Stomach (tissue), 19 donors: ENCODE measurements at places on chromosomes 5 and 9. TPM values are rescaled to one million over a fixed set of nuclear protein-coding genes. Genes with fewer than 3 reads are reported as not detected.

Gene RFESD
- total RNA-seq: not detected

Gene SH3GL2
- total RNA-seq: not detected

Gene TICAM2
- 2.4 TPM for total RNA-seq

Gene CD72
- total RNA-seq: 3.1 TPM

Gene PCDHGB5
- total RNA-seq: 10.1 TPM

Gene GPR150
- total RNA-seq: 0.18 TPM

Gene MTRR
- 51.3 TPM for total RNA-seq

Gene PCDHA3
- total RNA-seq: 1.2 TPM

Gene KIF4B
- total RNA-seq: not detected

Gene GABRA1
- total RNA-seq: 0.92 TPM

Gene CRB2
- not detected for total RNA-seq

Gene PCA3
- not detected for total RNA-seq

Gene CDKN2B-AS1
- 0.73 TPM for total RNA-seq

Gene FBP1
- total RNA-seq: 37.4 TPM
